ENCODE measurements at places on chromosomes 5 and 9.

DNA sequence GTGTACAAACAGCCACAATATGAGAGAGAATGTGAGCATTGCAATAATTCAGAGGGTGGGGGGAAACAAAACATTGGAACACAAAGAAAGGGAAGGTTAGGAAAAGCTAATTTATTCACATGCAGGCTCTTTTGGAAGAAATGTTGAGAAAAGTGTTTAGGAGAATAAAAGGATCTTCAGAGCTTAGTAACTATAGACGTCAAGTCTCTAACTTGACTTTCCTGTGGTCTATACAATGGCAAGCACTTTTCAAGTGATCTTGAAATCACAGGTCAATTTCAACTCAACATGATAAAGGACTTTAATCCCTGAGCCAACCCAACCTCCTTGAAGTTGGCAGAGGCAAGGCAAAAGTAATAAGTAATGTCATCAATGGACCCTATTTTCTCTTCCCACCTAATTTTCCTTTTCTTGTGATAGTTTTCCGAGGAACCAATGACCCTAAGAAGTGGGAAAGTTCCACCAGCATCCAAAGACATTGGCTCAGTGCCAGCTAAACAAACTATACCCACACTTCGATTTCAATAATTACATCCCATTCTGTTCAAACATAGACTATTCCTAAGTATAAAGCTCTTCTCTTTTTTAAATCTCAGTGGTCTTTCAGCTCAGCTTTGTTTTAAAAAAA lies 23.7 kb downstream of the RFK start:
- DNase-seq, result no peak

DNA sequence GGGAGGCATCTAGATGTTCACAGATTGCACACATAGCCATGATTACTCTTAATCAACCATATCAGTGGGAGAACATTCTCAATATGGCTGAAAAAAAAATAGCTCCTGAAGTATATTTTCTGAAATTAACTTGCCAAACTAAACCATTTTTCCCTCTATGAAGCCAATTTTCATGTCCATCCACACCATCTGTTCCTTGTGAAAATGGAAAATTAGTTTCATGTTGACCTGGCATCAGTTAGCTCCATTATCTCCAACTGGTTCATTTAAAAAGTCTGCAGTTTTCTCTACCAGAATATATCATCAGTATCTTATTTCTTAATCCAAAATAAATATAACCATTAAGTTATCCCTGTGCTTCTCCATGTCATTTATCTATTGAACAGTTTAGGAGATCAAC lies 138.8 kb upstream of the CDH10 start:
- no peak for DNase-seq

- DNase-seq, result no peak
These were observed 35.9 kb downstream of the SLC12A7 start for GRCh38 chr5:1075931-1076330.

GRCh38 chr5:177456976-177457851 lies 10.6 kb downstream of the PRR7 start:
- DNase-seq, result peak; percentile 95

DNA sequence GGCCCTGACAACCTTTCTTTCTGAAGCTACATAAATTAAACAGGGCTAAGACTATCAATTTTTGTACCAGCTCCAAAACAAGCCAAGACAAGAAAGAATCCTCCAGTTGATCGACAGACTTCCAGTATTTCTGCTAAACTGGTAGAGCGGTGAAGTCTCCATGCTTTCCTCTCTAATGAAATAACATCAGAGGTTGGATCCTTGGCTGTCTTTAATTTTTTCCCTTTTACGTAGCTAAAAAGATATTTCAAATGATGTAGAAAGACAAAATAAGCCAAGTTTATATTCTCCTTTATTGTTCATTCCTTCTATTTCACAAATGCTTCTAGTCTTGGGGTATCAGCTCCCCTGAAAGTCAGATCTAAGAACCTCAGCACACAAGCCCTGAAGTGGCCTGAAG lies 434.9 kb downstream of the NFIB start:
- no peak for DNase-seq
